ENCODE measurements at places on chromosomes 6 and 20. TPM values are rescaled to one million over a fixed set of nuclear protein-coding genes. Genes with fewer than 3 reads are reported as not detected.

The HLA-DQA2 gene
- total RNA-seq = not detected

The VWA7 gene
- 0.11 TPM for total RNA-seq

GRCh38 chr20:2387180-2387577, 6.5 kb downstream of the TGM6 start:
- DNase-seq = no peak

The PI16 gene
- under 0.01 TPM for total RNA-seq

- no peak for DNase-seq
These were observed 212.5 kb downstream of the BMP7 start for GRCh38 chr20:57053793-57054552.

DNA sequence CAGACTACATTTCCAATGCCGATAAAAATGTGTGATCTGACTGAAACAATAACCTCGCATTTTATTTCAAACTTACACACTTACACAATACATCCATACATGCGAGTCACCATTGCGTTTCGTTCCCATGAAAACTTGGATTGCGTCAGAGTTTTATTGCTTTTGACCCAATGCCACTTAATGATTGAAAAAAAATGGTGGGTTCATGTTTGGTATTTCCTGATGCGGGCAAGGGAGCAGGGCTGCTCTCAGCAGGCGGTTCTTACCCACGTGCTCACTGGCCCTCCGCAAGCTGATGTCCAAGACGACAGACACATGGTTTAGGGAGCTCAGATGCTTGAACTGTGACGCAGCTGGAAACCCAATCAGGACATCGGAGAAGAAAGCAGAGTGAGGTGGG, 281.0 kb upstream of the SULF2 start:
- no peak for DNase-seq

The LAMP5 gene
- total RNA-seq = 0.14 TPM

GRCh38 chr20:21090721-21091120, 15.4 kb downstream of the LINC00237 start:
- DNase-seq = no peak

DNA sequence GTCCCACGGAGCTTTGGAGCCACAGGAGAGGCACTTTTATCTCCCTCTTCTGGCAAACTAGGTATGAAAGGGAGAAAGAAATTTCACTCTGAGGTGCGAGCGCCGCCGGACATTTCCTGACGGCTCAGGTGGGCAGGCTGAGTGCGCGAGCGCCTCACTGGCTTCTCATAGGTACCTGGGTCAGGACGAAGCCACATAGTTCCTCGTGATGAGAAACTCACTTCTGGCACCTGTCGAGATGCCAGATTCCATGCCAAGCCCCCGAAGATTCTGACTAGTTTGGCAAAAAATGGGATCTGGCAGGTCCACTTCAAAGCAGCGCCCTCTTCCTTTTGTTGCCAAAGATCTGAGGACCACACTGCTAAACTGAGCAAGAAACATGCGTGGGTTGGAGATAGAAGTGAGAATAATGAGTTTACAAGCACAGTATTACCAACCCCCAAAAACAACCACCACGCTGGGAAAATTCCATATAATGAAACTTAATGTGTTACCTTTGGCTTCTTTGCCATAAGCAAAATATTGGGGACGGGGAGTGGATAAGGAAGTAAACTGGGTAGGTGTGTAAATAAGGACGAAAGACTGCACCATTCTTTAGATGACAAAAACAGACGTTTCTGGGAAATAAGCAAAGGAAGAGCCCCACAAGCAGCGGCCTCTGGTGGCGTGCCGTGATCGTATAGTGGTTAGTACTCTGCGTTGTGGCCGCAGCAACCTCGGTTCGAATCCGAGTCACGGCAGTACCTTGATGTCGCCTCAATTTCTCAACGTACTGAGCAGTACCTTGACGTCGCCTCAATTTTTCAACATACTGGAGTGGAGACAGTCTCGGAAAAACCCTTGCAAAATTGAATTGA, 89.8 kb upstream of the PRSS16 start:
- DNase-seq = no peak

GRCh38 chr6:79600812-79601609, 30.1 kb upstream of the SH3BGRL2 start:
- DNase-seq = no peak

DNA sequence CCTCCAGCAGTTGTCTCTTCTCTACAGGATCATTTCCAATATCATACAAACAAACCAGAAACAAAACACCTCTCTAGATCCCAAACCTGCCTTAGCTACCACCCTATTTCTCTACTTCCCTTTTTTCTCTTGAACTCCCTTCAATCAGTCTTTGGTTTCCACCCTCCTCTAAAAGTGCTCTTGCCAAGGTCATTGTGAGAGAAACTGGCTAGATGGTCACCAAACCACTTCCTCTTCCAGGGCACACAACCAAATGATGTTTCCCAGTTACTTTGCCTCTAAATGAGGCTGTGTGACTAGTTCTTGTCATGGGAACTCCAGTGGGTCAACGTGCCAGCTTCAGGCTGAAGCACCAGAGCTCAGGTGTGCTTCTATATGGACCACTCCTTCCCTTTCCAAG, 85.8 kb upstream of the ARMC2 start:
- DNase-seq = no peak

- no peak for DNase-seq
These were observed 32.1 kb upstream of the SIRPG start for GRCh38 chr20:1689721-1690120.

DNA sequence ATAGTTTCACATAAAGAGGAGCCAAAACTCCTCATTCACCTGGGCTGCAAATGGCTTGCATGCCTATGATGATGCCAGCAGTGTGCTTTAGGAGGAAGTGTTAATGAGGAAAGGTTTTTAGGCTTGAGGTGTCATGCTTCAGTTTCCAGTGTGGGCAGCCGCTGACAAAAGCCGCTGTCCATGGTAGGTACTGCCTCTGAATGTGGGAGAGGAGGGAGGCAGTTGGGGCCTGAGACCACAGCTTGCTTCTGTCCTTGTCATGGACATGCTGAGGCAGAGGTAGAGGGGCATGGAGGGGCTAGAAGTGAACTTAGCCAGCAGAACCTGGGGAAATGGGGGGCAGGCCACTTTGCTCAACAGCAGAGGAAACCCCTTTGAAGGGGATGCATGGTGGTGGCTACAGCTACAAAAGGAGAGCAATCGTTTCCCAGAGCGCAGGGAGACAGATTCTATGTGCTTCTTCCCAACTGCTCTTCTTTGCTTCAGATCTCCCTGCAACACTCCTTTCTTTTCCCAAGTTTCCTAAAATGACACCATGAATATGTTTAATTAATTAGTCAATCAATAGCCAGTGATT, 372.1 kb upstream of the CNR1 start:
- no peak for DNase-seq

- no peak for DNase-seq
These were observed 107.7 kb downstream of the JPH2 start for GRCh38 chr20:44079291-44079690.

DNA sequence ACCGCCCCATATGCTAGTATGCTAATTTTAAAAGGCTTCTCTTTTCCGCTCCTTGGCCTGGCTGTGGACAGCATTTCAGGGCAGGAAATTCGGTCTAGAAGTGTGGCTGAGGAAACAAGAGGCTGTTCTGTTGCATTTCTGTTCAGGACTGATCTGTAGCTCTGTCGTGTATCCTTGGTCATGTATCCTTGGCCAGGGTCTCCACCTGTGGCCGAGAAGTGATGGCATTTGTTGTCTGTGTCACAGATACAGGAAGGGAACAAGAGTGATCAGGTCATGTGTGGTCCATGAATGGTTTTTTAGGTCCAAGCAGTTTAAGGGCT, 300.5 kb upstream of the SUPT3H start:
- no peak for DNase-seq

The MRAP2 gene
- 13.3 TPM for total RNA-seq

The HACE1 gene
- 14.0 TPM for total RNA-seq

GRCh38 chr6:157610451-157610999, 212.5 kb upstream of the SNX9 start:
- no peak for DNase-seq

The EDN1 gene
- total RNA-seq = 496 TPM

The GLP1R gene
- not detected for total RNA-seq

DNA sequence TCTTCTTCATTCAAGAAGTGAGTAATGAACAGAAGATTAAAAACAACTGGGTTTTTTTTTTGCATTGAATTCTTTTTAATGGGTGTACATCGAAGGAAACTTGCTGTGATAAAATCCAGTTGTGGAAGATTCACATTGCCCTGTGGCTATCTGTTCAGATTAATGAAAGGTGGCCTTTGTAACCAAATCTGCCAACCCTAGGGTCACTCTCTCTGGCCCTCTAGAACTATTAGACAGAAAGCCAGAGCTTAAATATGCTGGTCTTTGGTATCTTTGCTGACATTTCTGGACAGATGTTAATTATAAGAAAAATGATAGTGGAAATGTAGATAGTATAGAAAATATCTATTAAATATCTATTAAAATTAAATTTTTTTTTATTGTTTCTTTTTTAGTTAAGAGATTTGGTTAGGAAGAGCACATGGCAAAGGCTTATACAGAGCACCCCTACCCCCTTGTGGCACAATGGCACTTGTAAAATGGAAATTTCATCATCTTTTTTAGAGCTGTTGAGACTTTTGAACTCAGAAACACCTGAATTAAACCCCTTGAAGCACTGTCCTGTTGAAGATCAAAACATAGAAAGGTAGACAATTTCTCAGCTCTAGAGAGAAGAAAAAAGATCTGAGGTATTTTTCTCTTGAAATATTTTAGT, 572.5 kb downstream of the PKHD1 start:
- DNase-seq = no peak

DNA sequence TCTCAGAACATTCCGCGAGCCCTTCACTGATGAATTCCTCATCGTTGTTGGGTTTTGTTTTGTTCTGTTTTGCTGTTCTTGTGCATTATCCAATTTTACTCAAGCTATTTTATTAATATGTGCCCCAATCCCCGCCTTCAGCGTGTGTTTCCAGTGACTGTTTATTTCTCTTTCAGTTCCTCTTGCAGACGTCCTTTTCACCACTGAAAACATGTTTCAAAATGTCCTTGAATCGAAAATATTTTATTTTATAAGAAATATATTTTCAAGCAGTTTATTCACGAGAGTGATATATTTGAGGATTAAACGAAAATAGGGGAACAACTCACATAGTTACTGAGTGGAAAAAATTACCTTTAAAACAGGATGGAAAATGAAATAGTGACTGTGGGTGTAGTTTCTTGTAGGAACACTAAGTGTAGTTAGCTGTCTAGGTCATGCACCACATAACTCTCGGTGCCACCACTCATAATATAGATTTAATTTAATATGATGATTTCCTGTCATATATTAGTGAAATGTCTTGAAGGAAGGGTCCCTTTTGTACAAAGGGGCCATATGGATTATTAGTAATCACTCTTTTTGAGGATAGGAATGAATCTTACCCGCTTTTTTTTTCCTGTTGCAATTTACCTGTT, 45.3 kb upstream of the HDDC2 start:
- no peak for DNase-seq

DNA sequence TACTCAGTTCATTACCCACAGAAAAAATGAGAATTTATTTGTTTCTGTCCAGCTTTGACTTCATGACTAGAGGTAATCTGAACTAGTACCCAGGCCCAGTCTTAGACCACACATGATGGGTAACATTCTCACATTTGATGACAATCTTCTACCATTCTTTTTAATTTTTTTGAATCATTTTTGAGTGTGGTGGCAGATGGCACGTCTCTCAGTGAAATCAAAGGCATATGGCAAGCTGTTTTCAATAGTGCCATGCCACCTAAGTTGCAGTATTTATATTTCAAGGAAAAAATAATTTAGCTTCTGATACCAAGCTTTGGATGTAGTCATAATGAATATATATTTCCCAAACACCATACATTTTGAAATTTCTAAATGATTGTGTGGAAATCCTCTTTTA, 88.8 kb upstream of the HS3ST5 start:
- no peak for DNase-seq

GRCh38 chr6:10409731-10410206, 5.1 kb downstream of the TFAP2A start:
- DNase-seq = no peak

DNA sequence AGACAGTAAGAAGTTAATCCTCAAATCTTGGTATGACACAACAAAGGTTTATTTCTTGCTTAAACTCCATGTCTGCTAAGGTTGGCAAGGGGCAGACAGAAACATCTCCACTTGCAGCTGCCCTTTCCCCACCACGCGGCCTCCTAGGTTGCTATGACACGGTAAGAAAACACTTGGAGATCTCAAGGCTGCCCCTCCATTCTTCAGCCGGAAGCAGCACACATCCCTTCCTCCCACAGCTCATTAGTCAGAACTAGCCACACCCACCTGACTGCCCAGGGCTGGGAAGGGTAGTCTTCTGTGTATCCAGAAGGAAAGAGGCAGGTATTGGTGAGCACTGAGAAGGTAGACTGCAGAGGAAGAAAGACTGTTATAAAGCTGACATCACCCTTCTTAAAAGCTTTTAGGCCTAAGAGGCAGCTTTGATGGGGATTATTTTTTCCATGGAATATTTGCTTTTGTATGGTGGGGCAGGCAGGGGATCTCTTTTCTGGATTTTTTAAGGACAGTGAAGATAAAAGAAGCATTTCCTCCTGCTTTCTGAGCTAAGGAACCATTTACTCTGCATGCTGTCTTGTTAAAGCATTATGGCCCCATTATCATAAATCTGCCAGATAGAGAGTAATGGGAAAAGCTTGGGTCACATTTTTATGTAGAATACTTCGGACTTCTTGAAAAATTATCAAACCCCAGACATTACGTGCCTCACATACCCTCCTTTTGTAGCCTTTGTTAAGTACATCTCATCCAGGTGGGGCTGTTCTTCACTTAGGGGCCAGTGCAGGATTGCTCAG, 41.6 kb downstream of the MRAP2 start:
- DNase-seq = peak; percentile 24

GRCh38 chr20:41072190-41072863, 43.7 kb downstream of the TOP1 start:
- peak; percentile 73 for DNase-seq

The ZHX3 gene
- total RNA-seq = 9.0 TPM

GRCh38 chr6:149075616-149076354, 241.7 kb upstream of the TAB2 start:
- no peak for DNase-seq

The GPSM3 gene
- 7.1 TPM for total RNA-seq

DNA sequence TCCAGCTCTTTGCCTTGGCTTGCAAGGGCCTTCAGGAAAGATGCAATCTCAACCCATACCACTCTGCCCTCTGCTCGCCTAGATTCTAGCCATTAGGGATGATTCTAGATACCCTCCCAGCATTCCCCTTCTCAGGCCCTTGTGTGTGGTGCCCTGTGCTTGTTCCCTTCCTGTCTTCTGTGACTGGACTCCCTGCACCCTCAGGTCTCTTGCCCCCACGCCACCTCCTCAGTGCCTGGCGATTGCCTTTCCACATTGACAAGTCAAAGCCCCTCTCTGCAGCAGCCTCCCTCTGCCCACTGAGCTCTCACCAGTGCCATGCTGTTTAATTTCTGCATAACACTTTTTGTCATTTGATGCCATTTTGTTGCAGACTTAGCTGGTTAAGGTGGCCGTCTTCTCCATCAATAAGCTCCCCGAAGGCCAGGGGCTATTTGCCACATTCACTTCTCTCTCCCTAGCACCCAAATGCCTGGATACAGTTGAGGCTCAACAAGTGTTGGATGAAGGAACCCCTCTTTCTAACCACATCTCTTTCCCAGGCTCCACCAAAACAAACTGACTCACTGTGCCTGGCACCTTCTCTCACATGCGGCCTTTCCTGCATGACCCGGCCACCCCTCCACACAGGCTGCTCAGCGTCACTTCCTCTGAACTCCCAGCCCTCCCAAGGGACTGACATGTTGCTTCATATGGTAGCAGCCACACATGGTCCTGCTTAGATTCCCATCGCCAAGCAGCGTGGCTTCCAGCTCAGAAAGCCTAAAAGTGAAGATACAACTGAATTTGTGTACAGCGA, 4.6 kb upstream of the TXNDC5 start:
- DNase-seq = peak; percentile 57

Measured in pulmonary artery endothelial cell (primary cell).